BJ (cell line): ENCODE measurements at places on chromosomes 11 and 22.

DNA sequence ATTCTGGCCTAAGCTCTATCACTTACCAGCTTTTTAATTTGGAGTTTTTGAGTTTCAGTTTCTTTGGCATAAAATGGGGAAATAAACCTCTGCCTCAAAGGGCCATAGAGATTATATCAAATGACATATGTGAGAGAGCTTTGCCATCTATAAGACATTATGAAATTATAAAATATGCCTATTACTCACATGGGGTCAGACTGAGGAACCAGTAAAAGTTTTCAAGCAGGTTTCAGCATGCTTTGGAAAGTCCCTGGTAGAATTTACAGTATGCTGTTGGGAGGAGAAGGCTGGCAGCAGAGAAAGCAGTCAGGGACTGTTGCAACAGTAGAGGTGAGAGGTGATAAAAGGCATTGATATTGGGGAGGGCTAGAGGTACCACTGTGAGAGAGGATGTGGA lies 13.6 kb upstream of the MTNR1B start:
- no peak for DNase-seq

GRCh38 chr11:119361941-119362725 lies 15.6 kb upstream of the MFRP start:
- no peak for DNase-seq

DNA sequence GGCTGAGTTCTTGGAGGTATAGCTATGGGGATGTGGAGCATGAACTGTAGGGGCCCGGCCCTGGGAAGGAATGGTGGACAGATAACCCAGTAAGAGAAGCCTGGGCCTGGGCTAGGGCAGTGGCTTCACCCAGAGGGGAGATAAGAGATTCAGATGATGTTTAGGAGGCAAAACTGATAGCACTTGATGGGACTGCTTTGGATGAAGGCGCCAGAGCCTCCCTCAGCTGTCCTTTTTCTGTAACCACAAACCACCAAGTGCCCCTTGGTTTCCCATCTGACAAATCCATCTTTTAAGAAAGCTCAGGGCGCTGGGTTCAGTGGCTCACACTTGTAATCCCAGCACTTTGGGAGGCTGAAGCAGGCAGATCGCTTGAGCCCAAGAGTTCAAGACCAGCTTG lies 23.4 kb downstream of the RELT start:
- DNase-seq = no peak

- no peak for DNase-seq
Measured at GRCh38 chr11:82038154-82038553, 695.5 kb downstream of the FAM181B start.

- DNase-seq = no peak
Measured at GRCh38 chr11:93861808-93862207, 11.4 kb upstream of the VSTM5 start.

DNA sequence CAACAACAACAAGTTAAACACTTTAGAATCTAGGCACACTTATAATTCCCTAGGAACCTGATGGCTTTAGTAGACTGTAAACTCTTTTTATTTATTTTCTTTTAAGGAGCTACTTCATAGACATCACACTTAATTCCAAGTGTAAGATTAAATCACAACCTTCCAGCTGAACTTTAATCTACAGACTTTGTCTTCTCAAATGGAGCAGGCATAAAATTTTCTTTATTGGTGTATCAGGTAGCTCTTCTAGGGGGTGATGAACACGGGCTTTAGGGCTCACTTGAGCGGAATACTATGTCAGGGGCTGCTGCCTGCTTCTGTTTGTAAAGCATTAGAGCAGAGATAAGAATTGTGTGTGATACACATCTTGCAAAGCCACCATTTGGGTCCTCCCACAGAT lies 525.8 kb upstream of the FAT3 start:
- DNase-seq = no peak

DNA sequence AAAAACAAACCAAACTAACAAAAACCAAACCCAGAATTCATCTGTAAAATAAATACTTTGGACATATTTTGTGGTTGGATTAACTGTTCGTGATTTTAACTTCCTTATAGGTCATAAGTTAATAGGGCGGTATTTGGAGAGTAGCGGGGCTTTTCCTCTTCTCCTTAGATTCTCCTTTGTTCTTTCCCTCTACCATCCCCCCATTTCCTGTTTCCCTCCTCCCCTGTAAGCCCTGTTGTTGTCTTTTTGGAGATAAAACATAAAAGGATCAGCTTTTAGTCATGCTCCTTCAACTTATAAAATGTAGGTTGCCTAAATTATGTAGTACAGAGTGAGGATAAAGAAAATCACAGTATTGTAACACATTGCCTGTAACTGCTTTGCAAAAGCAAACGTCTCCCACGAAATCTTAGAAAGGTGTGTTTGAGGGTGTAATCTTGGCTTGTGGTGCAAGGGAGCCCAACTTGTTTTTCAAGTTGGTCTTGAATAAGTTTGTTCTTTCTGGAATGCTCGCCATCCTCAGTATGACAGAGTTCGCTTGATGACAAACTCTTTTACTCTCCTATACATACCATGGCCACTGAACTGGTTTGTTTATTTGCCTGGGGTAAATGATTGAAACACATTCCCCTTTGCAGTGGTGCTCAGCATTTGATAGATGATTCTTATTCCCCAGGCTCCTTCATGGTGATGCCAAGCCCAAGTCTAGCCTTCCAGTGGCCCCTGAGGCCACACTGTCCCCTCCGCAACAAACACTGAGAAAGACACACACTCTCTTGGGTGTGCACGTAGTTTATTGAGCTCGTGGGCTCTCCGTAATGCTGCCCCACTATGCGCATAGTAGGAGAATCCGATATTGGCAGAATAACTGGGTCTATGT lies 49.4 kb downstream of the TEAD1 start:
- DNase-seq = no peak

- no peak for DNase-seq
Measured at GRCh38 chr11:46902694-46903093, 15.7 kb downstream of the LRP4 start.

GRCh38 chr22:23845265-23846080 lies 6.7 kb upstream of the DERL3 start:
- no peak for DNase-seq

DNA sequence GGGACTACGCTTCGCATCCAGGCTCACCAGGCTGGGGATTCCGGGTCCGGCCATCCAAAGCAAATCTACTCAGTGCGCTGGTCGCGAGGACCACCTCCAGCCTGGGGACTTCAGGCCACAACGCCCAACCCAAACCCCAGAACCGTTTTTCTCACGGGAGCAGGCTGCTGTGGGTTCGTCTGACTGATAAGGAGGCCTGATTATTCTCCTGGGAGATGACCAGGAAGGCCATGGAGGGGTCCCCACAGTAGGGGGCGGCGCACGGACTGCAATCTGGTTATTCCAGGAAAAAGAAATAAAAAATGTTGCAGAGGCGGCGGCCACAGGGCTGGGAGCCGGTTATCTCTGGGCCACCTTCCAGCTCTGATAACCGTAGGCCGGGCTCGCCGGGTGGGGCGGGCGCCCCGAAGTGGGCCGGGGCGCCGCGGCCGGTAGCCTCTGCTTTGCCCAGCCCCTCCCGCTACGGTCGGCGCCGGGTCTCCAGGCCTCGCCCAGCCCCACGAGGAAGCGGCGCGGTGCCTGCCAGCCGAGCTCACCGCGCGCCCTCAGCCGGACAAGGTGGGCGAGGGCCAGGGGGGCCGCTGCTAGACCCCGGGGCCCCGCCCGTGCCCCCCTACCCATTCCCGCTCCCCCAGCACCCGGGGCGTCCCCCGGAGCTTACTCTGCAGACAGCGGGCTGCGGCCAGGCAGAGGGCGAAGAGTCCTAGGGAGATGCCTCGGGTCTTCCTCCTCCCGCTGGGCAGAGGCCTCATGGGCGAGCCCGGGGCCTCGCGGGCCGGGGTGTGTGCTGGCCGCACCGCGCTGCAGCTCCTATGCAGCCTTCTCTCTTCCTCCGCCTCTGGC lies 446 bp downstream of the VSTM5 start:
- no peak for DNase-seq

- DNase-seq = no peak
Measured at GRCh38 chr22:46614025-46614931, 5.9 kb upstream of the GRAMD4 start.

DNA sequence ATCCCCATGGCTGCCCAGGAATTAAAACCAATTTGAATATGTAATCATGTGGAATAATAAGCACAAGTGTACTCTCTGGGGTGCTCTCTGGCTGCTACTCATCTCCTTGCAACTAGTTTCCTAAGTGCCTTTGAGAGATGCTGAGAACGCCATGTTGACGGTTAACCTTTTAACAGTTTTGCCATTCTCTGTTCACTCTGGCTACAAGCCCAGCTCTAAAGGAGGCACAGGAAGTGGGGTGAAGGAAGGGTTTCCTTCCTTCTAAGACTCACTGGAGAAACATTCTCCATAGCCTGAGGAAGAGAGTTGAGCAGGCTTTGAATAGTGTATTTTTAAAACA lies 122.0 kb upstream of the ZC3H12C start:
- no peak for DNase-seq

- DNase-seq = no peak
Measured at GRCh38 chr22:39375646-39376045, 23.9 kb upstream of the TAB1 start.

DNA sequence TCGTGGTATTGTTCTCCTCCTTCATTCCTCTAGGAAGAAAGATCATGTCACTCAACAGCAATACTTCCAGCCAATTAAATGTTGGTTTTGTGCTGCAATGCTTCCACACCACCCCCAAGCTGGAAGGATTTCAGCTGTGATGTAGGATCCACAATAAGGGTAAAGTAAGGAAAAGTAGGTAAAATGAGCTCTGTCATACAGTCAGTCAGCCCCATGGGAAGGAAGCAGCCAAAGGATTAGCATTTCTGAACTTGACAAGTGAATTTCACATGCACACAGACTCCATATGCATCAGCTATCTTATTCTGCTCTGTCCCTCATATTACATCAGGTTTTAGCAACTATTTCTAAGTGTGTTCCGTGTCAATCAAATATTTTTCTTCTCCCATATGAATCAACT lies 197.9 kb downstream of the TTC28 start:
- no peak for DNase-seq

GRCh38 chr11:79116600-79116999 lies 324.2 kb downstream of the TENM4 start:
- no peak for DNase-seq

- no peak for DNase-seq
Measured at GRCh38 chr11:127248476-127248875, 247.9 kb upstream of the KIRREL3 start.

GRCh38 chr22:19902245-19902715 lies 39.3 kb upstream of the COMT start:
- no peak for DNase-seq

DNA sequence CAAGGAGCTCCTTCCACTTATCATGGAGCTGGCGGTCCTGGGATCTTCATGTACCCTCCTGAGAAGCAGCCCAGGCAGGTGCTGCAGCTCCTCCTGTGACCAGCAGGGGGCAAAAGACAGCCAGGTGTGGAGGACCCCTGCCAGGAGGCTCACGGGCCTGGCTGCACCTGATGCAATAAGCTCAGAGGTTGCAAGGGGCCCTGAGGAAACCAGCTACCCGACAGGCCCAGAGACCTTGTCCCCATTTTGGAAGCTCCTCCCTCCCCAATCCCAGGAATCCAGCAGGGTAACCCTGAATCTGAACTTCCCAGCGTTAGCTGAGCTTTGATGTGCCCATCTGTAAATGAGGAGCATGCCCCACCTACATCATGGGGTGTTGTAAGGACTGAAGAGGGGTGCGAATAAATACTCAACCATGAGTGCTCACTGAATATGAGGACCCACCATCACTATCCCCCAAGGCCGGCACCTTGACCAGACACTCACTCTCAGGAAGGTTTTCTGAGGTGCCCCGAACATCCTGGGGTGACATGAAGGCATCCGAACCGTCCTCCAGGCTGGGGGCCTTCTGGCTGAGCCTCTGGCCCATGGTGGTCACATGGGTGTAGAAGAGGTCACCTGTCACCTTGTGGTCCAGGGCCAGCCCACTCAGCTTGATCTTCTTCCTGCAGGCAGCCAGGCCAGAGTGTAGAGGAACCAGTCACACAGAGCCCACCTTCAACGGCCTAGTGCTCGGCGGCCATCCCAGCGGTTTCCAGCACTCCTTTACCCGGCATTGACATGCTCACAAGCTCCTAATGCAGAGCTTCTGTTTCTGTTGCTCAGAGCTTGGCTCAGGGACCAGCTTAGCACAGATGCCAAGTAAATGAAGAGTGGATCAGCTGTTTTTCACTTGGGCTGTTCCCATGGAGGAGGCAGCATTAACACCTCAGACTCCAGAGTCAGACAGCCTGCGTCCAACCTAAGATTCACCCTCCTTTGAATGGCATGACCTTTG lies 21.7 kb downstream of the SLC43A1 start:
- DNase-seq = no peak
